ENCODE measurements at places on chromosomes 6 and 20. TPM values are rescaled to one million over a fixed set of nuclear protein-coding genes. Genes with fewer than 3 reads are reported as not detected.
A peak's percentile ranks its signal among the peaks of the same experiment; 100 is the strongest.

DNA sequence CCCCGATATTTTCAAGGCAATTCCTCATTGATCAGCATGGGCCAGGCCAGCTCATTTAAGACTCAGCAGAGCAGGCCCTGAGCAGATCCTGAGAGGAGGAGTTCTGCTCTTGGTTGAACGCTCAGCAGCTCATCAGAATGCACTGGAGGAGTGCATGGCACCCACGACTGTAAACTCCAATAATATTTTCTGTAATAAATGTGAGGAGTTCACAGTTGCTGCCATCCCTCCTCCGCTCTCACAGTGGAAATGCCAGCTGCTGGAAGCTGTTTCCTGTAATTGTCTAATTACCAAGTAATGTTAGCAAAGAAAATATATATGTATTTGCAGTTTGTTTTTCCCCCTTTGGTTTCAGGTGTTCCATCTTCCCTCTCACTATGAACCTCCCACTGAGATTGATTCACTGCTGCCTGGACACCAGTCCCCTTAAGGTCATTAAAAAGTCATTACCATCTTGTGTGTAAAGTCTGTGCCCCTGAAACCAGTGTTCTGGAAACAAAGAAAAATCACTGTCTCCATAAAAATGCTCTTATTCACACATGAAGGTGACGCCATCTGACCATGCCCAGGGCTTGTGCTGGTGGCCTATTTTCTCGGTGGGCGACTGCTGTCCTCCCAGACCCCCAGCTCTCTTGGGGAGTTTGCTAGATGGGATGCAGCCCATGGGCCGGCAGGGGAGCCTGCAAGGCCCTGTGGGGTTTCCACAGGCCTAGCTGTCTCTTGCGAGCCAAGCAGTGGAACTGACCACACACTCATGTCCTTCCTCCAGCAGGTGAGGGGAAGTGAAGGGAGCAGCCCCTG lies 374.2 kb downstream of the ZFAND3 start:
- DNase-seq: no peak

DNA sequence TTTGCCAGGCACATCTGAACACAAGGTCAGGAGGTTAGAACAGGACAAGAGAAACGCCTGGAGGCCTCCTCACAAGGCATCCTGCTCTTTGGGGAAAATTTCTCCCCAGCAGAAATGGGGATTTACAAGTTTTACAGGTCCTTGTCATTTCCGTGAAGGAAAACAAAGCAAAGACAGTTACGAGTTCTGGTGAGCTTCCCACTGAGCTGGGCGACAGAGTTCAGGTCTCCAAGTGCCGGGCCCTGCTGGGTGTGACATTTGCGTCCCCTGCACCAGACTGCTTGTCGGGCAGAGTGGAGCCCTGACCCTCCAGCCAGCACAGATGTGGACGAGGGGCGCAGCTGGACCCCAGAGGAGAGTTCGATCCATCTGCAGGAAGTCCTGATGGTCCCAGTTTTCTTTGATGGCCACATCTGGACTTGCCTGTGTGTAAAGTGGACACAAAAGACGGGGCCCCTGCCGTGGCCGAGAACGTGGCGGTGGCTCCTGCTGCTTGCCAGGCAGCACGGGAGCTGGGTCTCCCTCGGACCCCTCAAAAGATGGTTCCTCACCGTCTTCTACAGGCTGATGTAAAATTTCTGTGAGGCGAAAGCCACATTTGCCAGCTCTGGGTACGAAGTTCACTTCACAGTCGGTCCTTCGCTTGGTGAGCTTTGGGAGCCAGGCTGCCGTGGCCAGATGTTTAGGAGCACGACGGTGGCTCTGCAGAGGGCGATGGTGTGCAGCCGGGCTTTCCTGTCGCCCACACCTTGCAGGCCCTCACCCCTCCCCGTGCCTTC lies 5.2 kb upstream of the ADRM1 start:
- DNase-seq: no peak

- no peak for DNase-seq
These were observed 66.3 kb upstream of the DST start for GRCh38 chr6:56708810-56709597.

The MAP3K4 gene
- total RNA-seq: 38.1 TPM

GRCh38 chr6:2684103-2684749 lies 66.5 kb downstream of the MYLK4 start:
- DNase-seq: no peak

- DNase-seq: no peak
These were observed 126.1 kb upstream of the UST start for GRCh38 chr6:148620579-148621298.

DNA sequence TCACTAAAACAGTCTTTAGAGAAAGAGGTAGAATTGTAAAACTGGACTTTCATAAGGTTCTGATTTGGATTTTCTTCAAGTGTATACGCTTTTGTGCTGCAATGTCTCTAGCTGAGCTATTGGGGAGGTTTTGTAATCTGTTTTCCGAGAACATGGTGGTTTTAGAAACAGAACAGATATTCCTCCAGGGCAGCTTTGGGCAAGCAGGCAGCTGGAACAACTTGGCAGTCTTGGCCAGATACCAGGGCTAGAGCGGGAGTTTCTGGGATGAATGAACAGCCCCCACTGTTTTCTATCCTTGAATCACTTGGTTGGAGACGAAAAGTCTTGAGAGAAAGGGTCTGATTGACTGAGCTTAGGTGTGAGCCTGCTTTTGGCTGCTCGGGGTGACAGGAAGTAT lies 17.1 kb upstream of the ARMC2 start:
- no peak for DNase-seq

DNA sequence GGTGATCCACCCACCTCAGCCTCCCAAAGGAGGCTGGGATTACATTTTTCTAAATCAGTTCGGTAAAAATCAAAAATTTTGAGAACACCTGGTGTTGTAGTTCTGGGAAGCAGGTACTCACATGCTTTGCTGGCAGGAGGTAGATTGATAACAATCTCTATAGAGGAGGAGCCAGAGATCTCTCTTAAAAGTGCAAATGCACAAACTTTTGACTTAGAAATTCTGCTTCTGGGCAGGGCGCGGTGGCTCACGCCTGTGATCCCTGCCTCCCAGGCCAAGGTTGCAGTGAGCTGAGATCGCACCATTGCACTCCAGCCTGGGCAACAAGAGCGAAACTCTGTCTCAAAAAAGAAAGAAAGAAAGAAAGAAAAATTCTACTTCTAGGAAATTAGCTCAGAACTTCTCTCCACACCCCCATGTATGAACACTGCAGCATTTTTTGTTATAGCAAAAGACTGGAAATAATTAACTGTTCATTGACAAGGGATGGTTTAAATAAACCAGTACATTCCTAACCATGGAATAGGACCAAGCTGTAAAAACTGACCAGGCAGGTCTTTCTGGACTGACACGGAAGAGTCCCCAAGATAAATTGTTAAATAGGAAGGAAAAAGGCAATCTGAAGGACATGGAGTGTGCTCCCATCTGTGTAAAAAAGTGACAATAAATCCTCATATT lies 14.4 kb upstream of the TRIB3 start:
- DNase-seq: no peak

The UBR2 gene
- 19.5 TPM for total RNA-seq

GRCh38 chr6:138346302-138347195 lies 31.2 kb upstream of the SMIM28 start:
- DNase-seq: no peak

DNA sequence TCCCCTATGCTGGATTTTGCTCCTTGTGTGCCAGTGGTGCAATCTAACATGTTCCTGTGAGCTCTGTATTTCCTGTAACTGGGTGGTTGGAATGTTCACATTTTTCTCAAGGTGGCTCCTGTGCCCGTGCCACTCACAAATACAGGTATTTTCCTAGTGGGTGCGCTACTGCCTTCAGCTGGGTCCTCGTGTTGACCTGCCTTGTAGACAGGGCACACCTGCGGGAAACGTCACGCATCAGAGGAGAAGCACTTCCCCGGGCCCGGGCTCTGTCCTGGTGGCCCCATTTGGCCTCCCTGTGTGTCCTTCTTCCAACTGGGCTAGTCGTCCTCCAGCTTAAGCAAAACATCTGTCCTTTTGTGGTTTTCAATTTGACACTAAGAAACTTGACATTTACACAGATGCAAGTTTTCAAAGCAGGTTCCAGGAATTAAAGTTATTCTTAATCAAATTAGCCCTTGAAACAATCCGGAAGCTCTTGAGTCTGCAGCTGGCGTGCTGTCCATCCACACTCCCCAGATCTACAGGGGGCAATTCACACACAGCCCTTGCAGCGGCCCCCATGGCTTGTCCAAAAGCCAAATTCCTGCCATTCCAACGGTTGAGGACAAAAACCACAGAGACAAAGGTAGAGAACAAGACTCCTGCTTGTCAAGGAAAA lies 275.1 kb downstream of the CDC5L start:
- no peak for DNase-seq

- no peak for DNase-seq
These were observed 211.9 kb downstream of the HAO1 start for GRCh38 chr20:7728338-7728737.

DNA sequence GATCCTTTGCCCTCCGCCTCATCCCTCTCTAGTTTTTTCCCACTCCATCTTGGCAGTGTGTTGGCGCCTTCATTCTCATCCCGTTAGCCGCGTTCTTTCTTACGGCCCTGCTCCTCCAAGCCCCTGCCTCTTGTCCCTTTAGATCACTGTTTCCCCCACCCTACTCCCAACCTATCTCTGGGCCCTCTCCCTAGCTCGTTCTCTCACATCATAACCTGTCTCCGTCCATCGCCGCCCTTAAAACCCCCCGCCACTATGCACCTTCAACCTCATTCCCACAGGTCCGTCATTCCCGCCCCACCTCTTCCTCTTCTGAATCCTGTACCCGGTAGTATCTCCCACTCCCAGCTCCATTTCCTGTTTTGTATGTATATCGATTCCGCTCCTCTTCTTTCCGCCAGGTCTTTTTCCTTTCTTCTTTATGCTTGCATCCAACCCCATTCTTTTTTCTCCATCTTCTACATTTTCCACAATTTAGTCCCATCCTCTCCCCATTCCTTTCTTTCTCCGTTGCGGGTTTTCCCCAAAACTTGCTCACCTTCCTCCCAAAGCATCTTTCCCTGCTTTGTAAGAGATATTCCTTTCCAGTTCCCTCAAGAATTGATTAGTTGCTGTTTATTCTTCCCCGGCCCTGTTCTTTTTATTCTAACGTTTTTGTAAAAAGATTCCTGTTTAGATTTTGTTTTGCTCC lies 671 bp downstream of the EFHC1 start:
- DNase-seq: no peak

The BPIFB3 gene
- not detected for total RNA-seq

- peak; percentile 4 for DNase-seq
These were observed 186.3 kb downstream of the ADGB start for GRCh38 chr6:146785001-146785585.

The KIAA1755 gene
- not detected for total RNA-seq

- DNase-seq: no peak
These were observed 48.0 kb downstream of the MAPK14 start for GRCh38 chr6:36075656-36076055.

GRCh38 chr20:14815340-14815739 lies 477.9 kb upstream of the FLRT3 start:
- no peak for DNase-seq

- no peak for DNase-seq
These were observed 72.6 kb downstream of the SHPRH start for GRCh38 chr6:145891565-145891964.

GRCh38 chr6:11224252-11224965 lies 8.1 kb downstream of the NEDD9 start:
- peak; percentile 43 for DNase-seq

DNA sequence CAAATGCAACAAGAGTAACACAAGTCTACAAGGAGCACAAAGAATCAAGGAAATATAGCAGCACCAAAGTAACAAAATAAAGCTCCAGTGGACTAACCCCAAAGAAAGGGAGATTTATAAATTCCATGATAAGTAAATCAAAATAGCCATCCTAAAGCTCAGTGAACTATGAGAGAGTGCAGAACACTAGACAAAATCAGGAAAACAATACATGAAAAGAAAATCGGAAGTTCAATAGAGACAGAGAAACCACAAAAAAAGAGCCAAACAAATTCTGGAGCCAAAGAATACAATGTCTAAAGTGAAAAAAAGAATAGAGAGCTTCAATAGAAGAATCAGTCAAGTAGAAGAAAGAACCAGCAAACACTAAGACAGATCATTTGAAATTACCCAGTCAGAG lies 247.3 kb upstream of the TENT5A start:
- DNase-seq: no peak

DNA sequence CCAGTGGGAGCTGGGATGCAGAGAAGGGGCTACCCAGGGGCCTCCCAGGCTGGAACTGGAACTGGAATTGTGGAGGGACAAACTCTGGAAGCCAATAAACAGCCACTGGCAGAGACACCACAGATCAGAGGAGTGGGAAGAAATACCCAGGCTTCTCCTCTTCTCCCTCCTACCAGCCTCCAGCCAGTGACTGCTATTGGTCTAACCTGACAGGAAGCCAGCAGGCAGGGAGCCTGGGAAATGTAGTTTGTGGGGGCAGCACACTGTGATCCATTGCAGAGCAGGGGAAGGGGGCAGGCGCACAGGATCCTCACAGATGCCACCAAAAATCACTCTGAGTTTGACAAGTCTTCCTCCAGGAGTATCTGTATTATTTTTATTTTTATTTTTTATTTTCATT lies 12.1 kb upstream of the MLN start:
- DNase-seq: no peak

- no peak for DNase-seq
These were observed 359.3 kb upstream of the PLCB4 start for GRCh38 chr20:8709627-8710026.

DNA sequence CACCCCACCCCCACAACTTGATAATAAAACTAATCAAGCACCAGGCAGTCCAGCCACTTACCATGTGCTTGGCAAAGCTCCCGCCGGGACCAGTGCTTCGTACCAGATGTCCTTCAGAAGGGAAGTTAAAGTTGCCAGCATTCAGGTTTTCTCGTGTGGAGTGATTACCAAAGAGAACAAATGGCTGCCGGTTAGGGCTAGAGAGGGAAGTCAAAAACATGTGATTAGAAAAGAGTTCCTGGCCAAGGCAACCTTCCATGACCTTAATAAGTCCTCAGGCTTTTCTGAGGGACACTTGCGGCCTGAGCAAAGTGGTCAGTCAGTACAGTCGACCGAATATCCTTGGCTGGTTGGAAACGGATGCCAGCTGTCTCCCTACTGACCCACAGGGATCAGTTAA lies 67.0 kb downstream of the DNAAF9 start:
- no peak for DNase-seq

- no peak for DNase-seq
These were observed 22.7 kb upstream of the KIF25 start for GRCh38 chr6:167974640-167975344.

The RIPPLY2 gene
- not detected for total RNA-seq

The DDO gene
- total RNA-seq: not detected

The ZFP57 gene
- total RNA-seq: 10.6 TPM

The KHDRBS2 gene
- not detected for total RNA-seq

DNA sequence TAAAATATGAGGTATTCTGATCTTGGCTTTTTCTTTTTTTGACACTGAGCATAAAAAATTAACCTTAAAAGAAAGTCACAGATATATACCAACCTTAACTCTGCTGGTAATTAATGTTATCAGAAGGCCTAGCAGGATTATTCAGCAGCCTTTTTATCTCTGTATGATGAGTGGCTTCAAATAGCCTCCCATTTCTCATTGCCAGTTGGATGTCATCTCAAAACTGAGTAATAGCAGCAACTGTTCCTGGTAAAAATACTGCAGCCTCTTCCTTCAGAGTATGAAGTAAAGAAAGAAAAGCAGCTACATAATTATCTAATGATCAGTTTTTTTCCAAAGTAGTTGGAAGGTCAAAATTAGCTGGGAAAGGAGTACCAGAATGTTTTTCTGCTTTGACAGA lies 24.9 kb upstream of the HDGFL1 start:
- DNase-seq: no peak
